Stimulated activated CD4-positive, alpha-beta T cell treated with anti-CD3 and anti-CD28 coated beads, TNF-alpha, amount 100 ng/mL, for 24 hours (primary cell): ENCODE measurements at places on chromosomes 5 and 9.

DNA sequence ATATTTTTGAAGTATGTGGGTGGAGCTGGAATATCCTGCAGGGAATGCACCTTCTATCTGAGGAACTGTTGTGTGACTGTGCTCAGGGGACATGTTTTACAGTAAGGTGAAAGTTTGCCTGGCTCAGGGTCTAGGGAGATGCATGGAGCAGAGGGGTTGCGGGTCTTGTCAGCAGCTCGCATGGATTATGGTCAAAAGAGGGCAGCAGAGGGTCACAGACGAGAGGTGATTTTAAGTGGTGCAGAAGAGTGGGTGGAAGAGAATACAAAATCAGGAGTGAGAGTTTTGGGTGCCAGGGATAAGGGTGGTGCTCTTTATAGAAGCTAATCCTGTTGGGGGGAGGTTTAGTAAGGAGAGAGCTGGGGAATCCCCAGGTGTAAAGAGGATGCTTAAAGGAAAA is 53.5 kb upstream of the GRIN3A start:
- DNase-seq, result no peak

DNA sequence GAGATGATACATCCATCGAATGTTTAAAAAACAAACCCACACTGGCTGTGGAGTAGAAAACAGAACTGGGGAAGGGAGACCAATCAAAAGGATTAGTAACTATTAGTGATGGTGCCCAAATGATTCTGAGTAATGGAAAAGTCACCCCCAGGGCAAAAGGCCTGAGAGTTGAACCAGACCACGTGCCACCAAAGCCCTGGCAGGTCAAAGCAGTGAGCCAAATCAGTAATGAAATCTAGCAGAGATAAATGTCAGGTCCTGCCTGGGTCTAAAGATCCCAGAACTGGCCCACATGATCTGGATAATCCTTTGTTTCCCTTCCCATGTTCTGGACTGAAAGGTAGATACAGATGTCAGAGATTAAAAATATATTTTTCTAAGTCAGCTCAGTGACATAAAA is 9.4 kb downstream of the OTULINL start:
- DNase-seq, result no peak

DNA sequence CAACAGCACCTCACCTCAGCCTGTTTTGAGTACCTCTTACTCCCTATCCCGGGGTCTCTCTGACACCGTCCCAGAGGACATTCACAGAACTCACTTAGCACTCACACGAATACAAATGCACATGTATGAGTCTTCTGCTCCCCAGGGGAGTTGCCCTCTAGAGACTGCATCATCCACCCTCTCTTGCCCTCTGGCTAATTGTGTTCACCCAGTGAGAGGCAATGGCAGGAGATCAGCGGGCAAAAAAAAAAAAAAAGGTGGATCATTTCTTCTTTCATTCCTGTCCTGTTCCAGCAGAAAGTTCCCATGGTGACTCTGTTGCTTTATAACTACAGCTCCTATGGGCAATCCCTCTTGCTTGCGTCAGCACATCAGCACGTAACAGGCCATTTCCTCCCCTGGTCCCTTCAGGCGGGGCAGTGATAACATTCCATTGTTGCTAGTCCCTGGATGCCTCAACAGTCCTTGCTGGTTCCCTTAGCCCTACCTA is 23.5 kb upstream of the SNX2 start:
- DNase-seq, result no peak

- DNase-seq, result no peak
These were observed 140.8 kb downstream of the COL23A1 start for GRCh38 chr5:178449163-178450070.
